Activated naive CD4-positive, alpha-beta T cell treated with anti-CD3 and anti-CD28 coated beads, Interleukin-2, amount 10 ng/mL, durations not matched to agents 7 days and 5 days (primary cell): ENCODE measurements at places on chromosomes 4 and X.

GRCh38 chrX:72021975-72022374 is 109.7 kb downstream of the RTL5 start:
- H3K36me3 ChIP-seq = no peaks in the 10 kb centered on the region
- H3K27ac ChIP-seq = no peak overlapping the region
- peaks cover 13% of the 10 kb centered on the region for H3K4me1 ChIP-seq
- peak; percentile 21 for DNase-seq
- no peak overlapping the region for H3K4me3 ChIP-seq
- H3K27me3 ChIP-seq = peaks cover 77% of the 10 kb centered on the region

DNA sequence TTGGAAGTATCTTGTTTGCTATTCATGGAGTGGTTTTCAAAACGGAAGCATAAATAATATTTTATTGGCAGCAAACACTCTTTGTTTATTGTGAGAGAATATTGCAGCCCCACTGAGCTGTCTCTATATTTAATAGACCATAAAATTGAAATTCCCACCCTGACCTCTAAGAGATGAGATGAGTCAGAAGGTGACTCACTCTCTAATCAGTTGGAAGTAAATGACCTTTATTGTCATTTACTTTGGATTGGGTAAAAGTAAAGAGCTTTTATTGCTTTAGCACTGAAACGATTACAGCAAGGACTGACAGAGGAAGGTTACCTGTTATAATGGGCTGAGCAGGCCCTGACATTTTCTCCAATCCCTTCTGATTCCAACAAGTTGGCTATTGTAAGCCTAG is 55.0 kb downstream of the SYTL5 start:
- DNase-seq = no peak
- no peaks in the 10 kb centered on the region for H3K27me3 ChIP-seq
- H3K27ac ChIP-seq = no peak overlapping the region
- no peak overlapping the region for H3K4me3 ChIP-seq
- no peaks in the 10 kb centered on the region for H3K36me3 ChIP-seq
- no peaks in the 10 kb centered on the region for H3K4me1 ChIP-seq

GRCh38 chr4:56197387-56197786 is 189.9 kb downstream of the AASDH start:
- no peak overlapping the region for H3K4me3 ChIP-seq
- no peak overlapping the region for H3K27ac ChIP-seq
- no peaks in the 10 kb centered on the region for H3K36me3 ChIP-seq
- no peaks in the 10 kb centered on the region for H3K4me1 ChIP-seq

DNA sequence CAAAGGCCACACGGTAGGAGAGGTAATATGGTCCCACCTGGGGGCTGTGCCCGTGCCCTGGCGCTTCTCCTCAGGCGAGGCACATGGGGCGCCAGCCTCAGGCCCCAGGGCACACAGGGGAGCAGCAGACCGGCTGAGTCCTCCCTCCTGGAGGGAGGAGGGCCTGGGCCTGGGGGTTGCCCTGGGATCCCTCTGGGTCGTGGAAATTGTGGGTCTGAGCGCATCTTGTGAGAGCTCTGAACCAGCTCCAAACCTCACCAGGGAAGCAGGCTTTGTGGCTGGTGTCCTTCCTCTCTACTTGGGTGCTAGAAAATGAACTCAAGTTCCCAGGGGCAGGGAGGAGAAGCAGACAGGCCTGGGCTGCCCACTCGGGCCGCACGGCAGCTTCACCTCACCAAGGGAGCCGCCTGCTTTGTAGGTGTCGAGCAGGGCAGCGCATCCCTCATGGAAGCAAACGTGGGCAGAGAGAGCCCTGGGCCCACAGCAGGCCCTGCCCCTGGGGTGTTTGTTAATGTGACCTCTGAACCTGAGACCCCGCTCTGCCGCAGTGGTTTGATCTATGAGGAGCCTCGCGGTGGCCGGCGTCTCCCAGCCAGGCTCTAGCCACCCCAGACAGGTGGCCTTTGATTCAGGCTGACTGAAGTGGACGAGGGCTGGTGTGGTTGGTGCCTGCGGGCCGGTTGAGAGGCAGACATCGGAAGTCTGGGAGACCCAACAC is 10.8 kb downstream of the HTRA3 start:
- no peak overlapping the region for H3K4me3 ChIP-seq
- H3K27me3 ChIP-seq = peaks cover 6% of the 10 kb centered on the region
- no peak for DNase-seq
- no peaks in the 10 kb centered on the region for H3K36me3 ChIP-seq

DNA sequence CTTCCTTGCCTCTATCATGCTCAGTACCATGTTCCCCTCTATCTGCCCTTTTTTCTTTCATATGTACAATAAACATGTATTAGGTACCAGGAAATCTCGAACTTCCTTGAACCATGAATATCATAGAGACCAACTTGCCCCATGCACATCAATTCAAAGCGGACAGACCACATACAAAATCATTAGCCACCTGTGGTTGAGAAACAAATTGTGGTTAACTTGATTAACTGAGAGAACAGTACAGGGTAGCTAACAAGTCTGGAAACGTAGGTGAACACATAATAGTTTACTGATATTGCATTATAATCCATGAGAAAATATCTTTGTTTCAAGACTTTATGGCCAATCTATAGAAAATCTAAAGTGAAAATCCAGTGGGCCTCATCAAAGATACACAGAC is 8.2 kb downstream of the CASP3 start:
- peaks cover 73% of the 10 kb centered on the region for H3K4me1 ChIP-seq
- no peak for DNase-seq
- H3K27ac ChIP-seq = no peak overlapping the region

DNA sequence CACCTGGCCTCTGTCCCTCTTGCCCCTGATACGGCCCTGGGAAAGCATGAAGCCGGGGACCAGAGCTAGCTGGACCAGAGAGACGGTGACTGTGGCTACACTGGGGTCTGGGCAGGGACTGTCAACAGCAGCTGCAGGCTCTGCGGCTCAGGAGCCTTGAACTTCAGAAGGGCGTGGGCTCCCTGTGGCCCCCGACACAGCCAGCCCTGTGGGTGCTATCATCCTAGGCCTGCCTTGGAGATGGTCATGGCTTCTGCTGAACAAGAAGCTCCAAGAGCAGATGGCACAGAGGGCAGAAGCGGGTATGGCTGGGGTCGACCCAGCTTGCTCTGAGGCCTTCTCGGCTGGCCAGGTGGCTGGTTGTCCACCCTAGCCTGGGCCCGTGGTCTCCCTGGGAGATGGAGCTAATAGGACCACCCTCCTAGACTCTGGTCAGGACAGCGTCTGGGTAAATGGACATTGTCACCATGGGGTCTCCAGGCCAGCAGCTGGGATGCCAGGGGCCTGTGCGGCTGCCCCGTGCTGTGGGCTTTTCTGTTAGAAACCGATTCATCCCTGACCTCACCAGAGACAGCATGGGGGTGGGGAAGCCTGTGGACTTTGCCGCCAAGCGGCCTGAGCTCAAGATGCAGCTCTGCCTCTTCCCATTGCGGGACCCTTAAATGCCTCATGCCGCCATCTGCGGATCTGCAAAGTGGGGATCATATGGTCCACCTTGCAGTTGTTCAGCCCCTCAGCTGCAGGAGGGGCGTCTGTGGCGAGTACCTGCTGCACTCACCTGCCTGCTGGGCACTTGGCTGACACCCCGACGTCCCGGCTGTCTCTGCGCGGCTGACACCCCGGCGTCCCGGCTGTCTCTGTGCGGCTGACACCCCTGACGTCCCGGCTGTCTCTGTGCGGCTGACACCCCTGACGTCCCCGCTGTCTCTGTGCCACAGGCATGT is 21.1 kb downstream of the CPZ start:
- no peak overlapping the region for H3K27ac ChIP-seq
- no peak for DNase-seq
- H3K36me3 ChIP-seq = no peaks in the 10 kb centered on the region
- H3K4me1 ChIP-seq = no peaks in the 10 kb centered on the region

GRCh38 chr4:3863841-3864741 is 97.9 kb downstream of the ADRA2C start:
- H3K27ac ChIP-seq = no peak overlapping the region
- H3K27me3 ChIP-seq = peaks cover 14% of the 10 kb centered on the region
- no peaks in the 10 kb centered on the region for H3K4me1 ChIP-seq
- DNase-seq = no peak
- no peaks in the 10 kb centered on the region for H3K36me3 ChIP-seq
